ENCODE measurements at places on chromosomes 13 and 19.

GRCh38 chr13:25247360-25247759, 39.9 kb downstream of the MTMR6 start:
- DNase-seq: no peak

DNA sequence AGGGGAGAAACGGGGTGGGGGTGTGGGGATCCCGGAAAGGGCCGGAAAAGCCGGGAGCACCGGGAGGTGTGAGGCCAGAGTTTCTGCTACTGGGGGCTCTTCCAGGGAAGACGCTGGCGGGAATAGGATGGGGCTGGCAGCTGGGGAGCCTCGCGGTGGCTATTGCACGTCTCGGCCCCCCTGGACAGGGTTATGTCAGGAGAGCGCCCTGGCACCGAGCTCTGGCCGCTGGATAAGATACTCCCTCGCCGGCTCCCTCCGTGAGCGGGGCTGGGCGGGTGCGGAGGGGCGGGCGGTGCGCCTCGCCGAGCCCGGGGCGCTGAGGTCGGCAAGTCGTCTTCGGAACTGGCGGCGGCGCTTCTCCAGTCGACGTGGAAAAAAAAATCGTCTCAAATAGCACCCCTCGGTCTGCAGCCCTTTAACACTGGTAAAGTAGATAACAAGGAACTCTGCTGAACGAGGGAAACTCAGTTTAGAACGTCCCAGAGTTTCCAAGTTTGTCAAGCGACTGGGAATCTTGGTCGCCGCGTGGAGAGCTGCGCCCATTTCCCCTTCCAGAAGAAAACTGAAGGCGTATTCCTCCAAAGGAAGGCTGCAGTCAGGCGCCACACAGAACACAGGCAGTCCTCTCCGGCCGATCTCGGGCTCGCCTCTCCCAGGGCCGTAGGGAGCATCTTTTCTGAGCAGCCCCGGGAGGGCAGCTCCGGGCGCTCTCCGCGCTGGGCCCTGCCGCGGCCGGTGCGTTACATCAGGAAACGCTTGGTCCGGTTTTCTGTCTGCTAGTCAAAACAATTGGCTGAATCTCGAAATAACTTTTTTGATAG, 115.1 kb downstream of the KCNRG start:
- no peak for DNase-seq

DNA sequence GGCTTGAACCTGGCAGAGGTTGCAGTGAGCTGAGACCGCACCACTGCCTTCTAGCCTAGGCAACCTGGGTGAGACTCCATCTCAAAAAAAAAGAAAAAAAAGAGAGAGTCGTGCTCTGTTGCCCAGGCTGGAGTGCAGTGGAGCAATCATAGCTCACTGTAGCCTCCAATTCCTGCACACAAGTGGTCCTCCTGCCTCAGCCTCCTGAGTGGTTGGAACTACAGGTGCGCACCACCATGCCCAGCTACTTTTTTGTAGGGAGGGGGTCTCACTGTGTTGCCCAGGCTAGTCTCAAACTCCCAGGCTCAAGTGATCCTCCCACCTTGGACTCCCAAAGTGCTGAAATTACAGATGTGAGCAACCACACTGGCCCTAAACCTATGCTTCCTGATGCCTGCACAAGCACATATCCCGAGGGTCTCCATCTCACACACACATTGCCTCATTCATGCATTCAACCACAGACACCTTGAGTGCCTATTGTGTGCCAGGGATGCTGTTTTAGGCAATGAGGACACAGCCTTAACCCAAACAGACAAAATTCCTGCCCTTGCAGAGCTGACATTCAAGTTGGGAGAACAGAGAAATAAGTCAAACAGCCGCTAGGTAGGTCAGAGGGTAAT, 2.2 kb downstream of the ANGPTL6 start:
- DNase-seq: no peak

DNA sequence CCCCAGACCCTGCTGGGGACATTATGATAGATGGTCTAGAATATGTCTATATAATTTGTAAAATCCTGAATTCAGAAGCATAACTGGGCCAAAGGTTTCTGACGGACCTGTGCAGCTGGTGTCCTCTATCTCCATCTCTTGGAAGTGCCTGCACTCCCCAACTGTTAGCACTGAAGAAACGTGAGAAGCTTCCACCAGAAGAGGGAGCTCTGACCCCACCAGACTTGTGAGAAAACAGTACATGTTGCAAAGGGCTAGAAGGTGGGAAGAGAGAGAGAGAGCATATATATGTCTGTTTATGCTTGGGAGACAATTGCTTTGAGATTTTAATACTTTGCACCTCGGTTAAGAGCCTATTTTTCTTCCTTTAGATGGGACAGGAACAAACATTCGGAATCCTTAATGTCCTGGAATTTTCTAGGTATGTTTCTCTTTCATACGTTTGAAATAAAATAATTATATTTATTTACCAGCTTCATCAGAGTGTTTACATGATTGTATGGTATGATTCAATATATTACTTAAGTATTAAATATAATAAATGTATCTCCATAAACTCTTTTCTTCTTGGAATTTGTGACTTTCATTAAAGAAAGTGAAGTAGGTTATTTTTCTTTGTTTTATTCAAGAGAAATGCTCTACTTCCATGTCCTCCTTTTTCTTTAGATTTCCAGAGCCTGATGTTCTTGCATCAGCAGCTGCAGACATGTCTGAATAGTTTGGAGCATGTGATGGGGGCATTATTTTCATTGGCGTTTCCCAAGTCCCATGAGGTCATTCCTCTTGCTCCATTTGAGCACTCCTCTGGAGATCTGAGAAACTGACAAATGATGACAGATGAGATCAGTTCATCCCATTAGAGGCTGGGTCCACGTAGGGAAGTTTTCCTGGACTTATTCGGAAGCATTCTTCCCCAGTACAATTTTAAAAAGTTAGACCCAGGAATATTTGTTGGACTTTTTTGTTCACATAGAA, 202.9 kb downstream of the ATP8A2 start:
- DNase-seq: peak; percentile 55

- DNase-seq: no peak
These were observed 31.5 kb upstream of the TPT1 start for GRCh38 chr13:45372189-45373161.

DNA sequence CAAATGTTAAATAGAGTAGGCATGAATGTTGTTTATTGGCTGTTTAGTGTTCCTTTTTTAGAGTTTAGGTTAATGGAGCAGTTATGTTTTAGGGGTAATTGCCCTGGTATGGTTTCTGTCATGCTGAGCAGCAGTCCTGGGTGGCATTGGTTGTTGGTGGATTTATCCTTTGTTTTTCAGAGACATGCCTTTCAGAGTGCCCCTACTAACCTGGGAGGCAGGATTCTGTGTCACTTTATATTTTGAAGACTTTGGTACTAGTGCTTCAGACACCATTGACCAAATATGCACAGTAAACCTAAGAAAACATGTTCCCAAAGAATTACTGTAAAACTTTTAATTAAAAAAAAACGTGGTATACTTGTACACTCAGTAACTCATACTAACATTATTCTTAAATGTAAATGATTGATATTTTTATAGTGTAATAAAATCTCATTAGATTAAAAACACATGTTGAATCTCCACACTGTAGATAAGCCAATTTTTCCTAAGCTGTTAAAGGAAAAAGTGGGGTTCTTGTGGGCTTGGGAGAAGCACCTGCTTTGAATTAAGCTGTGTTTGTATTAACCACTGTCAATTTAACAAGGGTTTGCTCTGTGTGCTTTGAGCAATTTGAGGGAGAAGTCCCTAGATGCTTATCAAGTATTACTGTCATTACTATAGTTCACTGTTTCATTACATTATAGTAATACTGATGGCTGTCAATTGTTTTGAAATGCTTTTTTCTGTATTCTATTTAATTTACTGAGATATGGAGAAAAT, 133.2 kb downstream of the LMO7 start:
- DNase-seq: no peak

- peak; percentile 5 for DNase-seq
These were observed 14.5 kb upstream of the CERS4 start for GRCh38 chr19:8194528-8195267.

DNA sequence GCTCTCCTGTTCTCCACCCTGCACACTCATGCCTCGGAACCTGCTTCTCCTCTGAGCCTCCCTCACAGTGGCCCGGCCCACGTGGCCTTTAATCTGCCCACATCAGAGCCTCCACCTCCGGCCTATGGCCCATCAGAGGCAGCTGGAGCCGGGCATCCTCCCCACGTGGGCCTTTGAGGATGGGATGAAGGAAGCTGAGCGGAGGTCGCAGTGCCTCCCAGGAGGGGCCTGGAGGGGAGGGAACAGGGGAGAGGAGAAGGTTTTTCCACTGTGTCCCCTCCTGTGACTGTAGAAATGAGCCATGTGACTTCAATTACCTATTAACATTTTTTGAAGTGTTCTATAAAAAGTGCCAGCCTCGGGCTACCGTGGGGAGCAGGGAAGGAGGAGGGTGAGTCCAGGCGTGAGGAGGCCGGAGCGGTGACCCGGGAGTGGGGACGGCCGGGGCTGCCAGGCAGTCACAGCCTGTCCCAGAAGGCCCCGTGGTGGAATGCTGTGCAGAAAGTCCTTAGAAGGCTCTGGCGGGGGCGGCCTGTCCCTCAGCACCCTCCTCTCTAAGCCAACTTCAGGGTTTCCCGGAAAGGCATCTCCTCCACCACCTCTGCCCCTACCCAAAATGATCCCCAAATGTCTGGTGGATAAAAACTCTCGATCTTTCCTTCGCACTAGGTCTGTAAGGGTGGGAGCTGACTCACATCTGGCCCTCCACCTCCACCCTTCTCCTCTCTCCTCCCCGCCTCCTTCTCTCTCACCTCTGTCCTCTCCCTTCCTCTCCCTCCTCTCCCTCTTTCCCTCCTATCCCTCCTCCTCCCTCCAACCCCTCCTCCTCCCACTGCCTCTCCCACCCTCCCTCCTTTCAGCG, 24.8 kb upstream of the SLC1A5 start:
- no peak for DNase-seq

DNA sequence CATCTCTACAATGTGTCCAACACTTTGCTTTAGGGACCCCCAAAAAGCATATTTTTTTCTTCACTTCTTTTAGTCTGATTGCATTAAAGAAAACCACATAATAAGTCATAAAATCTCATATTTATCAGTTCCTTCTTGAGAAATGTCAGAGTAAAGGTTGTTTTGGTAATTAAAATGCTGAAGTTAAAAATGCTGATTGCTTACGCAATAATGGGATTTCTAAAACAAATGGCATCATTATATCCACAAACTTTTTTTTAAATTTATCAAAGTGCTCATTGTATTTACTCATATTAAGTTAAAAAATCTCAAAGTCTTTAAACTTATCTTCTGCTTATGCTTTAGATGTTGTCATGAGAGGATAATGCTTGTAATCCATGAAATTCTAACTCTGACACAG, 737.2 kb upstream of the ARGLU1 start:
- DNase-seq: no peak

DNA sequence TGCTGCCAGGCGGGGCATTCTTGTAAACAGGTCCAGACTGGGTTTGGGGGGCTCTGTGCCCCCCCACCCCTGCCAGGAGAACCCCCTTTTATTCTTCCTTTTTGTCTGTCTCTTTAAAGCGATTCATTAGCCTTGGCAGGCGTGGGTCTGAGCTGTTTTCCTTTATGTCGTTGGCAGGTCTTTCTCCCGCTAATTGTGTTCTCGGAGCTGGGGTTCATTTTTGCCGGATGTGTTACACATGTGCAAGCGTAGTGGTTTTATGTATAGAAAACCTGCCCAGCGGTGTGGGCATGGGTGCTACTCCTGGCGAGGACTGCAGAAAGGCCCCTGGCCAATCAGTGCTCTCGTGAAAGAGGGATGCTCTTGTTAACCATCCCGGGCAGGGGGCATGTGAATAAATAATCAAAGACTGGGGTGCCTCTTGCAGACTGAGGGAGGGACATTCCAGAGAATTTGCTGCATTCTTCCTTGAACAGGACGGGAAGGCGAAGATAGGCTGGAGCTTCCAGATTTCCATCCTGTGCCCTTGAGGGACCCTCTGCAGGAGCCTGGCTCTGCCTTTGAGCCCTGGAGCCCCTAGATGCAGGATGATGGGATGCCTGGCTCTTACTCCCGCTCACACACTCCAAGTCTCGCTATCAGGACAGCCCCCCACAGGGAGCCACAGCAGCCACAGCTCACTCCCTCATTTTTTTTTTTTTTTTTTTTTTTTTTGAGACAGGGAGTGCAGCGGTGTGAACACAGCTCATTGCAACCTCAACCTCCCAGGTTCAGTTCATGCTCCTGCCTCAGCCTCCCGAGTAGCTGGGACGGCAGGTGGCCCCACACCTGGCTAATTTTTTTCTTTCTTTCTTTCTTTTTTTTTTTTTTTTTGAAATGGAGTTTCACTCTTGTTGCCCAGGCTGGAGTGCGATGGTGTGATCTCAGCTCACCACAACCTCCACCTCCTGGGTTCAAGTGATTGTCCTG, 14.1 kb downstream of the CARM1 start:
- DNase-seq: no peak

DNA sequence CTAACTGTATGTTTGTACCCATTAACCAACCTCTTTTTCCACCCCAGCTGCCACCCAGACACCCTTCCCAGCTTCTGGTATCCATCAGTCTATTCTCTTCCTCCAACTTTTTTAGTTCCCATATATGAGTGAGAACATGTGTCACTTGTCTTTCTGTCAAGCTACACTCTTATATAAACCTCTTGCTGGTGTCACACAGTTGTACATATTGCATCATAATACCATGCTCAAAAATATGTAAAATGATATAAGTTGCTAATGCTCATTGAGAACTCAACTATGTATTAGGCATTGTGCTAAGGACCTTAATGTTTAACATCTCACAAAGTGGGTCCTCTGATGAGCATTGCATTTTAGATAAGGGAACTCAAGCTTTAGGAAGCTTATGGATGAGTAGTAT, 395.4 kb downstream of the GPC6 start:
- no peak for DNase-seq

- DNase-seq: no peak
These were observed 648.0 kb downstream of the DACH1 start for GRCh38 chr13:71218960-71219359.

DNA sequence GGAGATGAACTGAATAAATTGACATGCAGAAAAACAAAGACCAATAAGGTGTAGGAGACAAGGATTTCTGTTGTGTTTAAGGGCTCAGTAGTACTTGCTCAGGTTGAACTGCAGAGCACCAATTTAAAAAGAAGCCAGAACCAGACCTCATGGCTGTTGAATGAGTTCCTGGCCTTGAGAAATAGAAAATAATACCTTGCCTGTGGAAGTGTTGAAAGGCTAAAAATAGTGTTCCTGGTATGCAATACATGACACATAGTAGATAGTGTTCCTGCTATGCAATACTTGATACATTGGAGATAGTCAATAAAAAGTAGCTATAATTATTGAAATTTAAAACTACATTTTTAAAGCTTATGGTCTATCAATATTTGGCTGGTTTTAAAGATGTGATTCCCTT, 595.8 kb downstream of the PCDH9 start:
- no peak for DNase-seq

- DNase-seq: no peak
These were observed 185.3 kb downstream of the LHFPL6 start for GRCh38 chr13:39417643-39418042.

Data from stimulated activated CD4-positive, alpha-beta T cell treated with anti-CD3 and anti-CD28 coated beads, Interleukin-4, amount 100 ng/mL, for 4 hours (primary cell).